ENCODE measurements at places on chromosomes 6 and 20. TPM values are rescaled to one million over a fixed set of nuclear protein-coding genes. Genes with fewer than 3 reads are reported as not detected.

The DNMT3B gene
- 2.1 TPM for total RNA-seq

The PPIL4 gene
- 37.4 TPM for total RNA-seq

The ANKRD66 gene
- total RNA-seq = not detected

DNA sequence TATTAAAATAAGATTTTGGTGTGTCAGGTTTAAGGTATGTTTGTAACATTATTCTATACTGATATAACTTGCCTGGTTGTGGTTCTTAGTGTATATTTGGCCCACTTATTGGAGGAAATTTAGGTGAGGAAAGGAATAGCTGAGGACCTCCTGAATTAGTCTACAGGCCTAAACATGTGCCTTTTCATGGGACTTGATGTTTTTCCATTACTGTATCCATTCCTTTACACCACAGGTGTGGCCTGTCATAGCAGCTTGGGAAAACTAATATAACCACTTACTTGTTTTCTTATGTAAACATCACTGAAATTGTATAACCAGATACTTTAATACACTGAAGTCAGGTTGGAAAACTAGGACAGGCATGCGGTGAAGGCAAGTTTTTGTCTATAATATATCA, 27.6 kb downstream of the BCKDHB start:
- no peak for DNase-seq

- no peak for DNase-seq
These were observed 21.8 kb upstream of the MYLK2 start for GRCh38 chr20:31797364-31797763.
